ENCODE measurements at places on chromosomes 3 and 15. TPM values are rescaled to one million over a fixed set of nuclear protein-coding genes. Genes with fewer than 3 reads are reported as not detected.

GRCh38 chr15:98288091-98288590 is 327.6 kb downstream of the ARRDC4 start:
- peaks cover 12% of the 10 kb centered on the region for H3K27me3 ChIP-seq
- no peaks in the 10 kb centered on the region for H3K4me1 ChIP-seq
- H3K36me3 ChIP-seq = no peaks in the 10 kb centered on the region
- ATAC-seq = no peak

The STARD9 gene
- total RNA-seq = 9.5 TPM

DNA sequence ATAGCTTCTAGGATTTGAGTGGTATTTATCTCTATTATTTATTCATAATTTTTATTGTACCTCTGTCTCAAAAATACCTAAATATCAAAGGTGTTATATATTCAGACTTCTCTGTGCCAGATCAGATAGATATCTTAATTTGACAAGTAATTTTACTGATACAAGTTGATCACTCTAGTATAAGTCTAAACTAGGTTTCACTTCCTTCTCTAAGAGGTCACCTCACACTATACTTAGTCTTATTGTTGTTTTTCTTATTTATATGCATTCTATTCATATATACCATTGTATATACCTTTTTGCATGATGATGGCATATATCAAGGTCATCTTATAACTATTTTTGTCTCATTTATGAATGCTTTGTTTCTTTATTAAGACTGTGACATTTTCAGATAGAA is 26.4 kb upstream of the HGD start:
- H3K27me3 ChIP-seq = no peaks in the 10 kb centered on the region
- no peak overlapping the region for H3K4me3 ChIP-seq
- peaks cover 4% of the 10 kb centered on the region for H3K4me1 ChIP-seq
- peaks cover 51% of the 10 kb centered on the region for H3K36me3 ChIP-seq
- no peak overlapping the region for H3K27ac ChIP-seq
- no peak for ATAC-seq

DNA sequence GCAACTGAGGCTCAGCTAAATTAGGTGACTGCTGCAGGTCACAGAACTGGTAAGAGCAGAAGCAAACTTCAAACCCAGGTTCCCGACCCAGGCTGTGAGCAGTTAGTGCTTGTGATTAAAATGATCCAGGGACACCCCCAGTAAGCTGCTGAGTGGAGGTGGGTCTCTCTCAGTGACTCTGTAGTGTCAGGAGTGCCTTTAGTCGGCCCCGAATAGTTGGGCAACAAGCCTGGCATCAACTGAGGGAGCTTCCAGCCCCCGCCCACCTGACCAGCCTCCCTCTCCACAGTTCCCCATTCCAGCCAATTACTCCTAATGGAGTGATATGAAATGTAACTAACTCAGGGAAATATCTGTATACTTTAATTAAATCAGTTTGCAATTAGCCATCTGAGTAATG is 168.0 kb upstream of the SMAD3 start:
- ATAC-seq = no peak
- H3K4me3 ChIP-seq = no peak overlapping the region
- no peaks in the 10 kb centered on the region for H3K4me1 ChIP-seq
- H3K27me3 ChIP-seq = peaks cover 3% of the 10 kb centered on the region
- H3K27ac ChIP-seq = no peak overlapping the region
- no peaks in the 10 kb centered on the region for H3K36me3 ChIP-seq

DNA sequence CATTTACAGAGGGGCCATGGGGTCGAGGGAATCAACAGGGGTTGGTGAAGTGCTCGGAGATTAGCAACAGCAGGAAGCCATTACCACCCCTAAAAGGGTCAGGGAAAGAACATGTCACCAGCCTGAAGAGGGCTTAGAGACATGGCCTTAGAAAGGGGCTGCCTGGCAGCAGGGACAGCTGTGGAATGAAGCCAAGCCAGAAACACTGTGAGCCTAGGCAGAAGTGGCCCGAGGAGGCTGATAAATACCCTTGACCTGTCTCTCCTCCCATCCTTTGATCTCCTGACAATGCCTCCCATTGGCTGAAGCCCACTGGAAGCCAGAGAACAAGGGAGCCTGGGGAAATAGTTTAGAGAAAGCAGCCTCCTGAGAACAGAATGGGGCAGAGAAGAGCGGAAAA is 31.4 kb downstream of the GPD1L start:
- peaks cover 22% of the 10 kb centered on the region for H3K36me3 ChIP-seq
- no peak overlapping the region for H3K27ac ChIP-seq
- H3K27me3 ChIP-seq = no peaks in the 10 kb centered on the region

DNA sequence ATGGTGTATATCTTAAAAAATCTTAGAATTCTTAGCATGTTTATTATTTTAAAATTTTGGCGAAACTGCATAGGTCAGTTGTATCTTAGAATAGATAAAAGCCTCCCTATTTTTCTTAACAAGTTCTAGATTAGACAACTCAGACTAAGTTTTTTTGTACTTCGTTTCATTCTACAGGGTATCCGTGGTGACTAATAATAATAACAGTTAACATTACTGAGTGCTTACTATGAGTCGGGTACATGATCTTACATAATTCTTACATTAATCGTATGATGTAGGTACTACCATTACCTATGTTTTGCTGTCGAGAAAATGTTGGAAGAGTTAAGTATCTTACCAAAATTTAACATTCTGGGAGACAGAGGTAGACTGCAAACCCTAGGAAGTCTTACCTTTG is 60.7 kb downstream of the UBE2E2 start:
- no peak for ATAC-seq
- no peaks in the 10 kb centered on the region for H3K4me1 ChIP-seq
- no peaks in the 10 kb centered on the region for H3K36me3 ChIP-seq

The RTP1 gene
- not detected for total RNA-seq

DNA sequence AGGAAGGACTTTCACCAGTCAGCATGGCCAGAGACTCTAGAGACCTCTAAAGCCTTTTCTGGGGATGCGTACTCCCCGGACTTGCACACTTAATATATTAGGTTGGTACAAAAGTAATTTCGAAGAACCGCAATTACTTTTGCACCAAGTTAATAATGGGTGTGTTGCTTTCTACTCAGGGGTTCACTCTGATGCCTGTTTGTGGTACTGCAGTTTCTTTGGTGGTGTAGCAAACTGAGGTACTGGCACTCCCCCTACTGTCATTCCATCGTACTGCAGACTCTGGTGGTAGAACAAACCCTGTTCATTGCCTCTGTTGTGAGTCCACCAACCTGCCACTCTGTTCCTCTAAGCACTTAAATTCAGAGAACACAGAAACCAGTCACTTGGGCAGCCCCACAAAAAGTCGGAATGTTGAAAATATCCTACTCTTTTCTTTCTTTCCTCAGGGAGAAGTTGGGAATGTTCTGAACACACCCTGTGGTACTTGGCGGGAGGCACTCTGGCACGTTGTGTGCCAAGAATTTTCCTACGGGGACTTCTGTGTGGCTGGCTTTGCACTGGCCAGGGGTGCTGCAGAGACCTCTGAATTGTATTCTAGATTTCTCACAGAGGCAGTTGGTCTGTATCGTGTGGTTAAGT is 46.3 kb downstream of the GABRG3 start:
- no peak overlapping the region for H3K27ac ChIP-seq
- H3K36me3 ChIP-seq = no peaks in the 10 kb centered on the region
- no peaks in the 10 kb centered on the region for H3K4me1 ChIP-seq
- no peak overlapping the region for H3K4me3 ChIP-seq
- no peaks in the 10 kb centered on the region for H3K27me3 ChIP-seq

The C3orf20 gene
- 0.16 TPM for total RNA-seq

The GPR27 gene
- total RNA-seq = 2.5 TPM

DNA sequence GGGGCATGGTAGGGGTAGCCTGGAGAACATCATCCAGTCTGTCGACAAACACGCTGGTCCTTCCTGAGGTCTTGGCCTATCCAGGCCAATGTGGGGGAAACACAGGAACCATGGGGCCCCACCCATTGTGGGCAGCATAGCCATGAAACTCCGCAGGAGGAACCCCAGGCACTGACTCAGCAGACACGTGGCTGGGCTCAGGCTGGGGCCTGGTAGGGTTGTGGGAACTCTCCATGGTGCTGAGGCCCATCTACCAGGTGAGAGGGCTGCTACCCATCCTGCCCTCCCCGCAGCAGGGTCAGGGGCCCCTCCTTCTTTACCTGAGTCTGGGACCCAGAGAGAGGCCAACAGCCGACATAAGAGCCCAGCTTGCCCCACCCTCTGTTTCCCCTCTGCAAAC is 22.6 kb upstream of the CACNA2D2 start:
- ATAC-seq = peak; percentile 90
- H3K4me1 ChIP-seq = no peaks in the 10 kb centered on the region
- H3K36me3 ChIP-seq = no peaks in the 10 kb centered on the region
- no peak overlapping the region for H3K4me3 ChIP-seq
- no peak overlapping the region for H3K27ac ChIP-seq

DNA sequence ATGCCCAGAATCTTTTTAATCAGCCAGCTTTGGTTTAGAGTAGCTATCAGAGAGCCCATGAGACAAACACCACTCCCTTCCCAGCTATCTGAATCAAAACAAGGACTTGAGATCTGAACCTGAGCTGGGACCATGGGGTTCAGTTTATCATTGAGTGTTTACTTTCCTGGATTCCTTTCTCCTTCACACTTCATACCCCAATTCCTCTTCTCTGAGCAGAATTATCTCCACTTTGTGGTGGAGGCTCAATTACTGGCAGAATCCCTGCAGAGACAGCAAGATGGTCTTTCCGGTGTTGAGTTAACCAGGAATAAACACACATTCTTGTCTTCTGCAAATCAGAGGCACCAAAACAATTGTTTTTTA is 102.4 kb downstream of the RPL22L1 start:
- H3K36me3 ChIP-seq = no peaks in the 10 kb centered on the region
- peaks cover 9% of the 10 kb centered on the region for H3K27me3 ChIP-seq
- no peak overlapping the region for H3K27ac ChIP-seq
- H3K4me1 ChIP-seq = no peaks in the 10 kb centered on the region

- no peak for ATAC-seq
- H3K4me1 ChIP-seq = no peaks in the 10 kb centered on the region
- no peaks in the 10 kb centered on the region for H3K36me3 ChIP-seq
- H3K27ac ChIP-seq = no peak overlapping the region
These were observed 19.0 kb downstream of the ZIC4 start for GRCh38 chr3:147387291-147387884.

GRCh38 chr3:8095724-8096123 is 405.9 kb upstream of the LMCD1 start:
- no peaks in the 10 kb centered on the region for H3K36me3 ChIP-seq
- H3K4me3 ChIP-seq = no peak overlapping the region

DNA sequence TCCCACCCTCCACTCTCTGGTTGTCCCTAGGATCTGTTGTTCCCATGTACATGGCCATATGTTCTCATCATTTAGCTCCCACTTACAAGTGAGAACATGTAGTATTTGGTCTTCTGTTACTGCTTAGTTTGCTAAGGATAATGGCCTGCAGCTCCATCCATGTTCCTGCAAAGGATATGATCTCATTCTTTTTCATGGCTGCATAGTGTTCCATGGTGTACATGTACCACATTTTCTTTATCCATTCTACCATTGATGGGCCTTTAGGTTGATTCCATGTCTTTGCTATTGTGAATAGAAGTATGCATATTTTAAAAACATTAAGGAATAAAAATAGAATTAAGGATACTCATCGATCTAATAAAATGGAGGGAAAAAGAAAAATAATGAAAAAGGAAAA is 278.4 kb downstream of the MBNL1 start:
- peaks cover 20% of the 10 kb centered on the region for H3K27me3 ChIP-seq
- H3K36me3 ChIP-seq = no peaks in the 10 kb centered on the region
- H3K4me1 ChIP-seq = no peaks in the 10 kb centered on the region
- H3K27ac ChIP-seq = no peak overlapping the region
- no peak overlapping the region for H3K4me3 ChIP-seq
- ATAC-seq = no peak

DNA sequence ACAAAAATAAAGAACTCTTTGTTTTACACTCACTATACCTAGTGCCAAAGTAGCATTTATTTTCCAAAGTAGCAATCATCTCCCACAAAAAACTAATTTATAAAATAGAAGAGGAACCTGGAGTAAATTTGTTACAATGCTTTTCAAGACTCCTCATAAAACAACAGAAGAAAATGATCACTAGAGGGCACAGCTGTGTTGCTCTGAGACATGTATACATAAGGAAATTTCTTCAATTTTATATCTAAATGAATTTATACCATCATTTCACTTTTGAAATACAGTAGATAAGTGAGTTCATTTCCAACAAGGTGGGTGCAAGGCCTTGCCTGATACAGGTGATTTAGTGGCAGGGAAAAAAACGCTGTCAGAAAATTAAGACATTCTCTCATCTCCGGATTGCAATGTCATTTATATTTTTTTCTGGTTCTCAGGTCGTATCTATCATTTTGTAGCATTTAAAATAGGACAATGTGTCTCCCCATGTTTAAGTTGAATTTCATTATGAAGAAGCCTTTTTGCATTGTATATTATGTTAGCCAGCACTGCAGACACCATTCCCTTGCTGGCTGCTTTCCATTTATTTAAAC is 25.3 kb upstream of the ARHGEF26 start:
- no peak overlapping the region for H3K4me3 ChIP-seq
- no peak overlapping the region for H3K27ac ChIP-seq
- peaks cover 13% of the 10 kb centered on the region for H3K27me3 ChIP-seq
- no peaks in the 10 kb centered on the region for H3K4me1 ChIP-seq
- ATAC-seq = no peak

The WNT5A gene
- not detected for total RNA-seq

Data from activated T-helper 17 cell treated with anti-CD3 and anti-CD28 coated beads, Interleukin-2, amount 50 U/mL, for 72 hours (primary cell).